T-helper 17 cell (primary cell): ENCODE measurements at places on chromosomes 4 and X.

- no peak for DNase-seq
Observed at GRCh38 chrX:44943007-44943406, 70.0 kb downstream of the KDM6A start.

DNA sequence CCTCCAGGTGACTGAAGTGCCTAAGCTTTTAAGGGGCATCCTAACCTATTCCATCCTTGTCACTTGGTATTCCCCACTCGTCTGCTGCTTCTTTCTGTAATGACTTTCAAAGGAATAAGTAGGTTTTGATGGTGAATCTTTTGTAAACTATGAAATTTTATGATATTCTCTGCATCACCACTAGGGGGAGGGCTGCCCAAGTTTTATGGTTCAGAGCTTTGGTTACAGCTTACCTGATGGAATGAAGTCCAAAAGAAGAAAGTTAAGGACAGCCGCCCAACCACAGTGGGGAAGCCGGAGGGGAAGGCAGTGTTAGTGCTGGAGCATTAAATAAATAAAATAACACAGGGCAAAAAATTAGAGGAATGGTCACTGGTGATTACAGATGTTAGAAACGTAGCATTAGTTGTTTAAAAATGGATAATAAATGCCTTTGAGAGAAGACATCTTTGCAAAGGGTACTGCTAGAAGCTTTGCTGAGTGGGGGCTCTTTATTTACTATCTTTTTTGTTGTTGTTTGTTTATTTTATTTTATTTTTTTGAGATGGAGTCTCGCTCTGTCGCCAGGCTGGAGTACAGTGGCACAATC, 204.9 kb downstream of the GBA3 start:
- no peak for DNase-seq

GRCh38 chrX:20205927-20206708, 60.6 kb downstream of the RPS6KA3 start:
- DNase-seq: no peak

DNA sequence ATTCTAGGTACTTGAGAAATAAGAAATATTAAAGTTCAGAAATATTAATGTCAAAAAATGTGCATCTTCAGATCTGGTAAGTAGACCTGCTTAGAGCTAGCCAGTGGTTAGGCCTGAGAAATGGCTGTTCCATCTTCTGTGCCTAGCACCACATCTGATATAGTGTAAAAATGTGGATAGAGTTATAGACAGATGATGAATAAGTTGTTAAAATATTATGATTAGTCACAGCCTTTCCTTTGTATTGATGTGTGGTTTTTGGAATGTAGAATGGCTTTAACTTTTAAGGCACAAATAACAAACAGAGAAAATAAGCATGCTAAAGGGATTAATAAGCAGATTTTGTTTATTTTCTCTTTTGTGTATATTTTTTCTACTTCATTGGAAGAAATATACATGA, 133.5 kb upstream of the NUDT6 start:
- DNase-seq: no peak

DNA sequence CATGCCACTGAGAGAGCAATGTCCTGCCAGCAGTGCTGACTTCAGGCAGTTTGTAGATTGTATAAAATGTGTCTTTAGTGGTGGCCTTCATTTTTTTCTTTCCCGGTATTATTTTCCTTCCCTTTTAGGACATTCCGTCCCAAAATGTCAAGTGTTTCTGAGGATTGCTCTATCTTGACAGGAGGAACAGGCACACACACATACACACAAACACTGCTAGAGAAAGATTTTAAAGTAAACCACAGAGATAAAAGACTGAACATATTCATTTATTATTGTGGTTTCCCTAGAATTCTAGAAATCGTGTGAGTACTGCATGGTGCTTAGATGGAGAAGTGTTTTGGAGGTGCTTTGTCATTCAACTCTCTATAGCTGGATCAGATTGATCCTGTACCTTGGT, 111.9 kb downstream of the GABRB1 start:
- no peak for DNase-seq

DNA sequence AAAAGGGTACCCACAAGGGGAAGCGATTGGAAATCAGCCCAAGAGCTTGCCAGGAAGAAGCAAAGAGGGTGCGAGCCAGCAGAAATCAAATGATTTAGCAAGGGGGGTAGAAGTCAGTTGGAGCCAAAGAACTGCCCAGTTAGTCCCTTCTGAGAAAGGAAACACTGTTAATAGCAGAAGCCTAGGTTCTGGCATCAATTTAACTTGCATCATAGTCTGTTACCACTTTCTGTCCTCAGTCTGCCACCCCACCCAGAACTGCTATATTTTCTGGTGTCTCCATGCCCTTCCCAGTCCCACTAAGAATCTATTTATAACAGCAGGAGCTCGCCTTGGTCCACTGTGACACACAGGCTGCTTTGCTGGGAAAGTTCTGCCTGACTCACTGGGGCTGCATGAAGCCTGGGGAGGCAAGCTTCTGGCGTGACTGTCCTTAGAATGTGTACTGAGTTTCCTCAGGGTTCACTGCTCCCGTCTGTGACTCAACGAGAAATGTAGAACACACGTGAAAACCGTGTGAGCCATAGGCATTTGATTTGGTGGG, 157.8 kb upstream of the TTC29 start:
- DNase-seq: no peak

DNA sequence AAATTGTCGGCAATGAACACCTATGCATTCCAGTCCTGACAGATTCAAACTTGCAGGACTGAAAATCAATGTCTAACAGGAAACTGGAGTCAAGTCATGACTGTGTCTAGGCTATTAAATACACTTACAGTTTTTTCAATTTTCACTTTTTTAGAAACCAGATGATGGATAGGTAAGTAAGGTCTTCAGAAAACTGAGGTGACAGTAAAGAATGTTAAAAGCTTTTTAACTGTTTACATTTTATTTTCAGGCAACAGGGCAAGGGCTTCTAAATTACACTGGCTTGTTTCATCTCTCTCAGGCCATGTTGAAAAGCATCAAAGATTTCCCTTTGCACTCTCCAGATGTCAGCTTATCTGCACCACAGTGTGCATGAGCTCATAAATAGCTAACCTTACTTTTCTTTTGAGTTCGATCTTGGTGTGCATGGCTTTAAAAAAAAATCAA, 65.2 kb downstream of the SEC24D start:
- DNase-seq: no peak

GRCh38 chr4:41647383-41647782, 101.1 kb downstream of the PHOX2B start:
- no peak for DNase-seq

- peak; percentile 14 for DNase-seq
Observed at GRCh38 chrX:49754233-49754857, 58.6 kb upstream of the PAGE1 start.

- no peak for DNase-seq
Observed at GRCh38 chrX:148517176-148517575, 16.8 kb downstream of the AFF2 start.

DNA sequence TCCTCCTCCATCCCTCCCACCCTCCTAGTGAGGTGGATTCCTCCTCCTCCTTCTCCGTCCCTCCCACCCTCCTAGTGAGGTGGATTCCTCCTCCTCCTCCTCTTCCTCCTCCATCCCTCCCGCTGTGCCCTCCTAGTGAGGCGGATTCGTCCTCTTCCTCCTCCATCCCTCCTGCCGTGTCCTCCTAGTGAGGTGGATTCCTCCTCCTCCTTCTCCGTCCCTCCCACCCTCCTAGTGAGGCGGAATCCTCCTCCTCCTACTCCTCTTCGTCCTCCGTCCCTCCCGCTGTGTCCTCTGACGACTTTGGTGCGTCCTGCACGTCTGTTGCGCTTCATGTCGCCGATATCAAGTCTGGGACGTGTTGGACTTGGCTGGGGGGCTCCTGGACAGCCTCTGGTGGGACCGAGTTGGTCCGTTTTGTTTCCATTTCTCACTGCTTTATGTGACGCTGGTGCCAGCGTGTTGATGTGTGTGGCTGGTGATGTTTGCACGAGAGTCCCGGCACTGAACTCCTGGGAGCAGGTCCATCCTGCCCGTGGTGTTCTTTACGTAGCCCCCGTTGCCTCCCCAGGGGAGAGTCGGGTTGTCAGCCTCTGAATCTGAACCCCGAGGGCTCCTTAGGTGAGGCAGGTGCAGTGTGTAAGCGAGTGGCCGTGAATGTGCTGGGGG, 5.4 kb downstream of the AKAP17A start:
- DNase-seq: no peak

- peak; percentile 37 for DNase-seq
Observed at GRCh38 chr4:159103384-159103990, 608 bp downstream of the RAPGEF2 start.

DNA sequence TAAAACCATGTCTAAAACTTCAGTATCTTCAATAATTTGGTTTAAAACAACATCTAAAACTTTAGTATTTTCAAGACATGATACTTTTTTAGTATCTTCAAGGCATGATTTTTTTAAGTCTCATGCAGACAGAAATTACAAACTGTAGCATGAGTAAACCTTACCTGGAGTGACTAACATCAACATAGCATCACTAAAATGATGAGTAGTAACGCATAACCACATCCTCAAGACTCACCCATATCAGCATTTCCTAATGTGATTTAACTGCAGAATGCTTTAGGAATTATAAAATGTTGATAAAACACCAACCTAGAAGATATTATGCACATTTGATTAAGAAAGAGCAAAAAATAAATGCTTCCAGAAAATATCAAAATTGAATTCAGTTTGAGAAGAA, 19.7 kb upstream of the EDNRA start:
- DNase-seq: no peak

DNA sequence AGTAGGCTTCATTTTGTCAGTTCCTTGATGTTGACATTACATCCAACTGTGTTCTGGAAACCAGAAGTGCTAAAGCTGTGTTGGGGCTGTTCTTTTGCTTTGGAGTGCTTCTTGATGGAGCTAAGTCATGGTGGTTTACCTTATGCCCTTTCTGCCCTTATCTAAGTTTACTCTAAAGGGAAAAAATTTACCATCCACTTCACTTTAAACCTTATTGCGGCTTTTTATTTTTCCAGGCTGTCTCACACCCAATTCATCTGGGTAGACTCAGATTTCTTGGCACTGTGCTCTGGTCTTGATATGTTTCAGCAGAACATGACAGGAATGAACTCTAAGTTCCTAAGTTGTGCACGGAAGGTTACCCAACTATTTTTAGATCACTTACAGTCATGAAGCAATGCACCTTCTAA, 104.7 kb upstream of the TTC29 start:
- DNase-seq: no peak

- no peak for DNase-seq
Observed at GRCh38 chr4:22130741-22131140, 182.2 kb upstream of the KCNIP4 start.

DNA sequence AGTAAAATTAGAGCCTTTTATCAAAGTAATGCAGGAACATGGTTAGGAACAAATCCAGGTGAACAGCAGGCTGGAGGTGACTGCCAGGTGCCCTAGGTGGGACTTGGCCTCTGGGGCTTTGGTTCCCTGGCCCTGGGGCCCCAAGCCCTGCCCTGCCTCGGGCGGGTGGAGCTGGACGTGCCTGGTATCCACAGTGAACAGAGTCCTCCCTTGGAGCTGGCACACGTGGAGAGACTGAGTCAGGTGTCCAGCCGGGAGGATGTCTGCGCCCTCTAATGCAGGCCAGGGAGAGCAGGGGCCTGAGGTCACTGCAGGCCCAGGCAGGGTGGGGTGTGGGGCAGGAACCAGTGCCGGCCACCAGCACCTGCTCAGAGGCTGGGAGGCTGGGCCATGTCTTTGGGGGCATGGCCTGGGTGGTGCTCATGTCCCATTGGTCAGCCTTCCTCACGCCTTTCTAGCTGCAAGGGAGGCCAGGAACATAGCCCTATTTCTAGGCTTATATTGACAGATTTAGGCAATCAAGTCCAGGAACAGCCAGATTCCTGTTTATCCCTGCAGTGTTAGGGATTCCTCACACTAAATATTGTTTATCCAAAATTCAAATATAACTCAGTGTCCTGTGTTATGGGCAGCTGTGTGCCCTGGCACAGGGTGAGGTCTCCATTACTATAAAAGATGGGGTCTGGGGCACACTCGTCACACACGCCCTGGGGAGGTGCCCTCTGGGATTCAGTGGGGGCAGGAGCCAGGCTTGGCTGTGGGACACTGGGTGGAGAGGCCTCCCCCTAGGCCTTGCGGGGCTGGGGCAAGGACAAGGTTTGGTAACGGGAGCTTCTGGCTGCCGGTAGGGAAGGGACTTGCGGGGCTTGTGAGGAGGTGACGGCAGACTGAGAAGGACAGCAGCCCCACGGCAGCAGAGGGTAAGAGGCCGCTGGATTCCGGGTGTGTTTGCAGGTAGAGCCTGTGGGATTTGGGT, 14.3 kb upstream of the NAT8L start:
- DNase-seq: no peak

GRCh38 chrX:14616301-14616700, 87.0 kb downstream of the GLRA2 start:
- DNase-seq: no peak

DNA sequence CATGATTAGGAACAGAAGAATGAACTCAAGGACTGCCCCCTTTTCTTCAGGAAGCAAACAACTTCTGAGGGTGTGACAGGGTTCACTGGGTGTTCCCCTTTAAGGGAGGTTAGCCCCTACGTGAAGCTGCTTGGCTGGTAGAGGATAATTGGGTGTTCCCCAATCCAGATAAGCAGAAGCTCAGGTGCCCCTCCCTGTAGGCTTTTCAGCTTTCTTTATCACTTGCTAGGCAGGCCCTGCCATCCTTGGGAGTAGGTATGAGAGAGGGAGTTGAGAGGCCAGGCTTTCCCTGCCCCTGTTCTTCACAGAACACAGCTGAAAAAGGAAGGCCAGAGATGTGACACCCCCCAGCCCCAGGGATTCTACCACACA, 44.2 kb downstream of the RTL9 start:
- DNase-seq: no peak

DNA sequence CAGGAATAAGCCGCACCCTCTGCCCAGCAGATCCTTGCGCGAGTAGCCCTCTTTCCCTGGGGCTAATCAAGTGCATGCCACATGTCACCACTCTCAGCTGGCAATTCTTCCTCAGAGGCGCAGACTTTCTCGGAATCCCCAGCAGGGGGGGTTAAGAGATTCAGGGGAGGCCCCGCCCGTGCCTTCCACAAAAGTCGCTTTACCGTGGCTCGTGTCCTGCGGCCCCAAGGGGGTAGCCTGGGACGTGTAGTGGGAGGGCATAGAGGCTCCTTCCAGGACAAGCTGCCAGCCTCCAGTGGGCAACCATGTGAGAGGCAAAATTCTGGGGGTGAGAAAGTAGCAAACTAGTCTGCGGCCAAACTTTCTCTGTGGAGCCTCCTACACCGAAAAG, 652 bp downstream of the SRPX start:
- no peak for DNase-seq

DNA sequence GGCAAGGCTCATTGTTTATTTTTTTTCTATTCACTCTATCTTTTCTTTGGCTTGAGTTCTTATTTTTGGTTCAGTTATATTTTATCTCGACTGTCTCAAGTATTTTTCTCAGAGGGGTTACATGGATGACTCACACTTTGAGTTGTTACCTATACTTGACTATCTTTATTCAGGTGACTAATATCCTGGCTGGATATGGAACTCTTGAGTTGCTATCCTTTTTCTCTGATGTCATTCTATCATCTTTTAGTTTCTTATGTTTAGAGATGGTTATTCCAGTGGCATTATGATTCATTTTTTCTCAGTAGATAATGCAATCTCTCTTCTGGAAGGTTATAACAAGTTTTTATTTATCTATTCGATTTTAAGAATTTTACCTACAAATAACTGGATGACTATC, 117.9 kb downstream of the COX18 start:
- DNase-seq: no peak

- no peak for DNase-seq
Observed at GRCh38 chr4:1051472-1051871, 40.0 kb downstream of the FGFRL1 start.
